Glutamatergic neuron (in vitro differentiated cells): ENCODE measurements at places on chromosomes 16 and 17.
A peak's percentile ranks its signal among the peaks of the same experiment; 100 is the strongest.

DNA sequence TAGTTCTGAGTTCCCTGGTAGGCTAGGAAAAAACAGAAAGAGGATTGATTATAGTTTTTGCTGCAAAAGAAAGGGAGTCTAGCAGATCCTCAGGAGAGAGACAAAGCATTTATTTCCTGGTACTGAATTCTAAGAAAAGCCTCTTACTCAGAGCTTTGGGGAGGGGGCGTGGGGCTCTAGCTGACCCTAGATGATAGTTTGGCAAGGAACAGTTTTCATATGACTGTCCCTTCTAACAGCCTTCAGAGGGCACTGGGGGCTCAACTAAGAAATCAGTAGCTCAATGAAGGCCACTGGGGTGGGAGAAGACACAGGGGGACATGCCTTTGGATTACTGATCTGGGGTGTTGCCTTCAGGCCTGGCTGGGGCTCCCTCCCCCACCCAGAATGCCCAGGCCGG lies 4.0 kb downstream of the CA7 start:
- DNase-seq, result no peak

DNA sequence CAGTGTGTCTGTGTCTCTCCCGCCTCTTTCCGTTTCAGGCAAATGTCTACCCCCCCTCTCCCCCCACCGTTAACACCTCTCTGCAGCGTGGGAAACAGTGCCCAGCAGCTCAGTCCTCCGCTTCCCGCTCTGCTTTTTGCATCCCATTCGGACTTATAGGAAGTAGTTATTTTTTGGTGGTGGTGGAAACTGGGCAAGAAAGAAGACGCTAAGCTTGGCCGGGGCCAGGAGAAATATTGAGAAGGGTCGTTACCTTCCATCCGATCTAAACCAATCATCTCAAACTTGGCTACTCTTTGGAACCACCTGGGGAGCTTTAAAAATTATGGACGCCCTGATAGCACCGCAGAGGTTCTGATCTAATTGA lies 499 bp upstream of the HLF start:
- DNase-seq, result no peak

- DNase-seq, result peak; percentile 96
Measured at GRCh38 chr17:61416540-61417363, 17.1 kb downstream of the TBX2 start.

DNA sequence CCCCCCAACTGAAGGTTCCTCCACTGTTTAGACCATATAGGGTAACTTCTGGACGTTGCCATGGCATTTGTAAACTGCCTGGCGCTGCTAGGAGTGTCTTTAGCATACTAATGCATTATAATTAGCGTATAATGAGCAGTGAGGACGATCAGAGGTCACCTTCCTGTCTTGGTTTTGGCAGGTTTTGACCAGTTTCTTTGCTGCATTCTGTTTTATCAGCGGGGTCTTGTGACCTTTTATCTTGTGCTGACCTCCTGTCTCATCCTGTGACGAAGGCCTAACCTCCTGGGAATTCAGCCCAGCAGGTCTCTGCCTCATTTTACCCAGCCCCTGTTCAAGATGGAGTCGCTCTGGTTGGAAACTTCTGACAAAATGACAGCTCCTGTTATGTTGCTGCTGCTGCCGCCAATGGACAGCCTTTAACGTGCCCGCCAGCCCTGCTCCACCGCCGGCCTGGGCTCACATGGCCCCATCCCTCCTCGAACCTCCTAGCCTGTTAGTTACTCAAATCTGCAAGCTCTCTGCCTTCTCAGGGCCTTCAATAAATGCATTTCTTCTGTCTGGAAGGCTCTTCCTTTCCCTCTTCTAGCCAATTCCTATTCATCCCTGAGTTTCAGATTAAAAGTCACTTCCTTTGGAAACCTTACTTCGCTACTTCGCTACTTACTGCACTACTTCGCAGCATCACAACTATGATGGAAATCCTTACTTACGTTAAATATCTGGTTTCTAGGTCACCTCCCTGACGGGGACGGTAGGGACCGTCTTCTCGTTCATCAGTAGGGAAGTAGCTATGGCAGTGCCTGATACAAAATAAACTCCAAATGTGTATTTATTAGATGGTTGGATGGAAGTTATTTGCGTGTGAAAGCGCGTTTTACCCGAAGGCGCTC lies 640 bp upstream of the NAGLU start:
- DNase-seq, result no peak

DNA sequence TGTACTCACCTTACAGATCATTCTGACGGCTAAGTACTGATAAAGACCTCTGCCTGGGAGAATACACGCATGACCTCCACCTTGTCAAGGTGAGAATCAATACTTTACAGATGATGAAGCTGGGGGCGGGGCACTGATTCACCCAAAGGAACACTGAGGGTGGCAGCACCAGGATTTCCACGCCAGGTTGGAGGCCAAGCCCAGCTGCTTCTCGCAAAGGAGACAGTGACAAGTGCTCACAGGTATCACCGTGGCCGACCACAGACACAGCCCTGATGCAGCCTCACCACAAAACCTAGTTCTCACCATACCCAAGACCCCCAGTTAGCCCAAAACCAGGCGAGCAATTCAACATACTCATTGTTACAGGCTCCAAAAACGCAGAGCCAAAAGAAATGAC lies 434.2 kb downstream of the SOX9 start:
- no peak for DNase-seq

DNA sequence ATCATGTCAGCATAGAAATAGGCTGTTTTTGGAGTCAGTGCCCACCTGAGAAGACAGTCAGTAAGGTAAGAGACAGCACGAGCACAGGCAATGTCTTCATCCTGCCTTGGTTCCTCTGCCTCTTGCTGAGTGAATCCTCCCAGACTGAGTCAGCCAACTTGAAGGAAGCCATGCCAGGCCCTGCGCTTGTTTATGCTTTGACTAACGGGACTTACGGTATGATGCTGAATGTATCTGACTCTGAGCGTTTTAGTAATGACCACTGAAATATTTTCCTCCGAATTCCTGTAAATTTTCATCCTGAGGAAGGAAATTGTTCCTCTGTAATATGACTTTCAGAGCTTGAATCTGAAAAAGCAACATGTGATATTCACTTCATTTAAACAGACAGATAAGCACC lies 18.0 kb downstream of the C17orf67 start:
- DNase-seq, result no peak

- DNase-seq, result no peak
Measured at GRCh38 chr16:79212114-79212791, 388.3 kb downstream of the MAF start.

DNA sequence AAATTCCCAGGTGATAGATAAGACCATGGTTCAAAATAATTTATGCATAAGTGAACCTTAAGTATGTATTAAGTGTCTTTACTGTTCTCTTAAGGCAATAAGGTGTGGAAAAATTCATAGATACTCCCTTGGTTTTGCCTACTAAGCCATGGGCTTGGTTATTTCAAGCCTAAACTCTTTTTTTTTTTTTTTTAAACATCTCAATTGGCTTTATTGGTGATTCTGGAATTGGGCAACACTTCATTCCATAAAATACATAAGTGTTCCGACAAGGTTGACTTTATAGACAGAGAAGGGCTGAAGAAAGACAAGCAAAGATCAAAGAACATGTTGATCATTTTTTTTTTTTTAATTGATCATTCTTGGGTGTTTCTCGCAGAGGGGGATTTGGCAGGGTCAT lies 73.5 kb downstream of the ESRP2 start:
- no peak for DNase-seq

DNA sequence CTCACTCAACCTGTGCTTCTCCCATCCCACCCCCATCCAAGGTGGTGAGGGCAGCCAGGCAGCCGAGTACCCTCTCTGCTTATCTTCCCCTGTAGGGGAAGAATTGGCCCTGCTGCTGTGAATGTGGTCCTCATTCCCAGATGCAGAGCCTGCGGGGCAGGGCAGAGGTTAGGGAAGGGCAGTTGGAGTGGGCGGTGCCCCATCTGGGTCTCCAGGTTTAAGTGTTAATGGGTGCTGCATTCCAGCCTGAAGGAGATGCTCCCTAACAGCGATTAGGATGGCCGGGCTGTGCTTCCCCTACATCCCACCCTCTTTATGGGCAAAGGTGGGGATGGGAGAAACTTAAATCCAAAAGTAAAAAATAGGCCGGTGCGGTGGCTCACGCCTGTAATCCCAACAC lies 12.1 kb downstream of the TMEM95 start:
- DNase-seq, result no peak

- DNase-seq, result peak; percentile 73
Measured at GRCh38 chr16:84065536-84066132, 23.0 kb upstream of the SLC38A8 start.

GRCh38 chr17:62618647-62619416 lies 8.6 kb upstream of the MRC2 start:
- DNase-seq, result no peak

DNA sequence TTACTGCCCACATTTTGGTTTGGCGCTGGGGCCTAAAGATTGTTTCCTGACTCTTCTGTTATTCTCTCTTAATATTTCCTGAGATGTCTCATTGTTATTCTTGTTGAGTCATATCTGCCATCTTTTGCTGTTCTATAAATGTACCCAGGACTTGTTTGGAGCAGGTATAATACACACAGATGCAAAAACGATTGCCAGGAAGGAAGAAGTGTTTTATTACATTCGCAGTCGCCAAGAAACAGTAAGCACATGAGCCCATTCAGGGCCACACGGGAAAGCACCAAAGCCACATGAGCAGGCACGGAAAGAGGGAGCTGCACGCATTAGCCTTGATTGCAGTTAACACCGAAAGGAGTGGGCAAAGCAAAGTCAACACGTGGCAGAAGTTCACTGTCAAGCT lies 70.2 kb downstream of the ARHGAP44 start:
- DNase-seq, result no peak

- no peak for DNase-seq
Measured at GRCh38 chr16:55029509-55029908, 98.8 kb downstream of the IRX5 start.

GRCh38 chr16:68833251-68833650 lies 10.1 kb upstream of the TANGO6 start:
- DNase-seq, result no peak

DNA sequence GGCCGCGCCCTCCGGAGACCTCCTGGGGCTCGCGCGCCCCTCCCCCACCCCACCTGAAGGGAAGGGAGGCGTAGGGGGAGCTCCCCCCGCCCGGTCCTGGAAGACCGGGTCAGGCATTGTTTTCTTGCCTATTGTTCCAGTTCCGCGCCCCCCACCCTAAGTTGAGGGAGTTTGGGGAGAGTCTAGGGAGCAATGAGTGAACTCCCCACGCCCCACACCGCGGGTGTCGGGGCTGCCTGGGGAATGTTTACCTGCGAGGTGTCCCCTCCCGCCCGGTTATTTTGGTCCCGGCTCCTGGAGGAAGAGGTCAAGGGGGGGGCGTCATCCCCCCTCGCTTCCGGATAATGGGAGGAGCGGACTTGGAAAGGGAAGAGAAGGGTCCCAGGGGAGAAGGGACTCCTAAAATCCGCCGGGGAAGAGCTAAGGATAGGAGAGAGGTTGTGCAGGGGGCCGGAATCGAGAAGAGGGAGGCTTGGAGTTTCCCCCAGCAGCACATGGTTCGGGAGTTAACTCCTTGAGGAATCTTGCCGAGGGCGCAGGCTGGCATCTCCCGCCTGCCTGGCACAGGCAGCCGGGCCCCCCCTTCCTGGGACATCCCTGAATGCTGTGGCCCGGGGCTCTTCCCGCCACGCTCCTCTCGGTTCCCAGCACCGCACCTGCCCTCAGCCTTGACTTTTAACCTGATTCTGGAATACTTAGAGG lies 881 bp downstream of the MLLT6 start:
- DNase-seq, result peak; percentile 34

- DNase-seq, result no peak
Measured at GRCh38 chr17:18011286-18011685, 27.7 kb downstream of the ATPAF2 start.

DNA sequence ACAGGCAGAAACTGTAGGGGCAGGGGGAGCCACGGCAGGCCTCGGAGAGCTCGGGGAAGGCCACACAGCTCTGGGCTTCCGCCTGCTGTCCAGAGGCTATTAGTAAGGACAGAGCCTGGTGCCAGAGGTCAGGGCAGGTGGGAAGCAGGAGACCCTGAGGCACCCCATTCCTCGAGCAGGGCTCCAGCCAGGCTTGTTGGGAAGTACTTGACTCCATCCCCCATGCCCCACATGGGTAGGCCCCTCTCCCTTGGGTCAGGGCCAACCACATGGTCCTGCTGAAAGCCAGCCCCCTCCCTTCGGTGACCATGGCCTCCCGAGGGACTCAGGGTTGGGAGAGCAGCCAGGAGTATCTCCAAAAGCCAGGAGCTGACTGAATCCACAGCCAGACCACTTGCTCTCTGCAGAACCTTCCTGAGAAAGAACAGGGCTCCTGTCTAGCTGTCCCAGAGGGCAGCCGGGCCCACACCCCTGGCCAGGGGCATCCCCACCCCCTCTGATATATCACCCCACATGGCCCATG lies 17.4 kb upstream of the MPRIP start:
- DNase-seq, result no peak

DNA sequence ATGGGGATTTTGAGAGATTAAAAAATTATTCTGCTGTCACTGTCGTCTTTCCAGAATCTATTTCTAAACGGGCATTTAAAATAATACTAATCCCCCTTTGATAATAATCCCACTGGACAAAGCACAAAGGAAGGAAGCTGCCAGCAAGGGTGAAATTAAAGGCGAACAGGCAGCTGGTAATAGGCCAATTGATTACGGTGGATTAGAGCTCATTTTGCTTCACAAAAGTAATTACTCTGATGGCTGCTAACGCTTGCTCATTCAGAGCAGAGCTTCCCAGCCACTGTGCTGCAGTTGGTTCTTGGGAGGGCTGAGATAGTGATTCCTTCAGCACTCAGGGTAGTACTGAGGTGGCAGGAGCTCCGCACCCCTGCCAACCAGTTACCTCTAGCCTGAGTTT lies 205.7 kb downstream of the SNX29 start:
- DNase-seq, result no peak

DNA sequence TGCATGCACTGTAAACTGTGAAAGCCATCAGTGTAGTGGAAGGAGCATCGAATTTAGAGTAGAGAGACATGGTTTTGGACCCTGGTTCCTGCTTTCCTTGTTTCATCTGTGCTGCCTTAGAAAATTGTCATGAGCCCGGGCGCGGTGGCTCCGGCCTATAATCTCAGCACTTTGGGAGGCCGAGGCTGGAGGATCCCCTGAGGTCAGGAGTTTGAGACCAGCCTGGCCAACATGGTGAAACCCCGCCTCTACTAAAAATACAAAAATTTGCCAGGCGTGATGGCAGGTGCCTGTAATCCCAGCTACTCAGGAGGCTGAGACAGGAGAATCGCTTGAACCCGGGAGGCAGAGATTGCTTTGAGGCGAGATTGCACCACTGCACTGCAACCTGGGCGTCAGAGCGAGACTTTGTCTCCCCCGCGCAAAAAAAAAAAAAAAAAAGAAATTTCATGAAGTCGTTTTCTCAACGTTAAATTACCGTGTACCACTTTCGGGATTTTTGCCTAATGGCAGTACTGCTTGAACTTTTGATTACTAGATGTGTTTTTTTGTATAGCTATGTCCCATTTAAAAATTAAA lies 912 bp downstream of the COQ7 start:
- DNase-seq, result no peak

GRCh38 chr16:79672524-79672923 lies 72.0 kb upstream of the MAF start:
- no peak for DNase-seq

- no peak for DNase-seq
Measured at GRCh38 chr17:19265755-19266154, 28.6 kb downstream of the EPN2 start.
